ENCODE measurements at places on chromosomes 6 and 20.

DNA sequence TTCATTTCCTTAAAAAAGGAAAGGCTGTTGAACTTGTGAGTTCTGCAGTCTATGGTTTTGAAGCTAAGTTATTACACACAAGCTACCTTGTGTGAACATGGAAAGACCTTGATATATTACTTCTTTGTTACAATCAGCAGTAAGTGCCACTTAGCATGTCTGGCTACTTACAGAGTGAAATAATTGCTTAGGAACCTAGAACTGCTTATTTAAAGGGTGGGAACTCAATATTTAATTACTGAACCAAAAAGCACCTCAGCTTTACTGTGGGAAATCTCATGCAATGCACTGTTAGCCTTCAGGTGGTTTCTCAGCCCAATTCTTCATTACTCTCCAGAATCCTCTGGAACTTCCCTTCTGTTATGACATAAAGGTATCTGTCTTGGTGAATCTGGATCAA is 17.9 kb downstream of the PERP start:
- DNase-seq = no peak

GRCh38 chr6:55528624-55529023 is 50.4 kb downstream of the HMGCLL1 start:
- no peak for DNase-seq

GRCh38 chr6:88964509-88964908 is 1.1 kb upstream of the RNGTT start:
- DNase-seq = no peak

DNA sequence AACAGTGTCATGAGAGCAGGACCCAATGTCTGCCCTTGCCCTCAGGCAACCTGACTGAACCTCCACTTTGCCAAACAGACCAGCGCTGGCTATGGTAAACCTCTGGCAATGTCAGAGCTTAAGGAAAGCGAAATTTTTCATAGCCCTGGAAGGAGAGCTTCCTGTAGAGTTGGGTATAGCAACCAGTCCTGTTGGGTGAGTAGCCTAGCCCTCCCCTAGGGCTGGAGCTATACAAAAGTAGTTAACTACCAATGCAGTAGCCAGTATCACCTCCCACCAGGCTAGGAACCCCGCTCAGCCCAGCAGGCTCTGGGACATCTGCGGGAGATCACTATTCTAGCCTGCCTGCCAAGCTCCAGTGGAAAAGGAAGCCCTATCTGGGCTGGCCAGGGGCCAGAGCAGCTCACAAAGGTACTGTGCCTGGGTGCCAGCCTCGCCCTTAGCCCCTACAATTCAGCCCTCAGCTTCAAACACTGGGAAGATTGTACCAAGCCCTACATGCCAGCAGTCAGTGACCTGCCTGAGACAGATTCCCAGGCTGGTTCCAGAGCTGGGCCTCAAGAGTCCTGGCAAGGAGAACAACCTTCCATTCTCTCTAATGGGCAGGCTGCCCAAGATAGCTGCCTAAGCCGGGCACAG is 7.9 kb downstream of the WFDC3 start:
- DNase-seq = no peak

DNA sequence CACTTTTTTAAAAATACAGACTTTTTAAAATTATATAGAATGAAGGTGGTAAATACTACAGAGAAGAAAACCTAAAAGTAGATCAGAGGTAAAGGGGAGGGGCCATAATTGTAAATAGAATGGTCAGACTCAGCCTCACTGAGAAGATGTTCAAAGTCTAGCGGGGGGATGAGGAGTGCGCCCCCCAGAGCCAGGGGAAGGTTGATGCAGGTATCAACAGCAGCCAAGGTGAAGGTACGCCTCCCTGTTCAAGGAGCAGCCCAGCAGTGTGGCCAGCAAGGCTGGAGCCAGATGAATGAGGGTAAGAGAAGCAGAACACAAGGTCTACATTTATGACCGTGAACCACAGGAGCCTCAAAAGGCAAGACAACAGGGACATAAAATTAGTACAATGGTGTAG is 204.1 kb downstream of the PTPRT start:
- DNase-seq = no peak

Data from CD4-positive, alpha-beta T cell treated with Interferon alpha-2 for 1 hour (primary cell).